ENCODE measurements at places on chromosomes 5 and 9.

DNA sequence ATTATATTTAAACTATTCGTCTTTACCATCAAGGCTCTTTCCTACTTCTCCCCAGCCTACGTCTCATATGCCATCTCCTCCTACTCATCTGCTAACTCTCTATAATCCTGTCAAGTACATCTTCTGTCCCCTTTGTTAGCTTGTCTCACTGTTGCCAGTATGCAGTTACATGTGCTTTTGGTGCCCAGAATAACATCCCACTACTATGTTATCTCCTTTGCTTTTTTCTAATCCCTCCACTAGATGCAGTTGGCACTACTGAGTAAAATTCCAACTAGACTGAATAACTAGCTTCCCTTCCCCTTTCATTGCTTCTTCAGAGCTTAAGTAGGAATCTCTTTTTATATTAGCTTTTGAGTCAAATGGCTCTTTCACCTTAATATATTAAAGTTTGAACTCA lies 3.0 kb upstream of the ARRDC3 start:
- DNase-seq: no peak

GRCh38 chr5:35384658-35385057 lies 154.4 kb upstream of the PRLR start:
- no peak for DNase-seq

DNA sequence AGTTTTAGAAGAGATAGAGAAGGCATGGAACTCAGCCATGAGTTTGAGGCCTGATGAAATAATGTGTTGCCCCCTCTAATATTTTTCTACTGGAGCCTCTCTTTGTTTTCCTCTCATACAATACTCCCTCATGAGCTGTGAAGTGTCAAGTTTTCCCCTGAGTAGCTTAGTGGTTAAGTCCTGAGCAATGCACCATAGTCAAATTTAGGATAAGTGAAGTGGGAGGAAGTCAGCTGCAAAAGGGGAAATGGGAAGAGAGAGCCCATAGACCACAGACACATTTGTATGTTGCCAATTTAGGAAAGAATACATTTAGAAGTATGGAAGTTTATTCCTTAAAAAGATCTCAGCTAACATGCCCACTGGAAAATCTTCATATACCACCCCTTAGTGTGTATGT lies 171.5 kb upstream of the NREP start:
- no peak for DNase-seq

DNA sequence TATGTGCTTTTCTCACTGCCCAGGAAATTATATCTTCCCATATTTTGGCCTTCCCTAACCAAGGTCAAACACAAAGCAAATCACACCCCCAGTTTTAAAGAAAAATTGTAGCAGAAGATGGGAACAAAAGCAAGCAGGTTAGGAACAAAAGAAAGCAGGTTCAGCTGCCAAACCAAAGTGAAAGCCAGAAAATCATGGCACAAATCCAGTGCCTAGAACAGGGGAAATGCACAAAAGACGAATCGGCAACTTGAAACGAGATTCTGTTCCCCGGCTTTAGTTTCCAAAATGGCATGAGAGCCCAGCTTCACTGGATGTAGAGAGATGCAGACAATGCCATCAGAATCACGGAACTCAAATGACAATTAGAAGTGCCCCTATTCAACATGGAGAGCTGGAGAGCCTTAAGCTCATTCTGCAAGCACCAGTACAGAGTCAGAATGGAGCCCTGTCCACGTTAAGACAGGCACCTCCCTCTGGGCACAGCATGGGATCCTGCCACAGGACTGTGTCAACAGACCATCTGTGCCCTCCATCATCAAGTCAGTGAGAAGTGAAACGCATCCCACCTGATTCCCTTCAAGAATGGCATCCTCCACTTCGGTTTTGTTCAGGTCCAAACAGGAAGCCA lies 13.8 kb downstream of the DNAH5 start:
- no peak for DNase-seq

GRCh38 chr5:72586788-72587530 lies 79.7 kb upstream of the ZNF366 start:
- DNase-seq: no peak

GRCh38 chr9:37325778-37326177 lies 96.7 kb upstream of the GRHPR start:
- DNase-seq: no peak

DNA sequence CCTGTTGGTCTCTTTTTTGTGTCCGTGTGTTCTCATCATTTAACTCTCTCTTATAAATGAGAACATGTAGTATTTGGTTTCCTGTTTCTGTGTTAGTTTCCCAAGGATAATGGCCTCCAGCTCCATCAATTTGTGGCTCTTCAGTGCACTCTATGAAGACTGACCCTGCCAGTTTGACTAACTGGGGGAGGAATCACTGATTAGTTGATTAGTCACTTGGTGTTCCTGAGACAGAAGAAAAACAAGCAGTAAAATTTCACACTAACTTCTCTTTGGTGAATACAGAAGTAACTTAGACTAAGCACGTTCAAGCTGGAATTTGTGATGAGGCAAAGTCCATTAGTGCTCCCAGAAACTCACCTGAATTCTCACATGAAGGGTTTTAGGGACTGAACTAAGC lies 495.8 kb upstream of the RORB start:
- DNase-seq: no peak

DNA sequence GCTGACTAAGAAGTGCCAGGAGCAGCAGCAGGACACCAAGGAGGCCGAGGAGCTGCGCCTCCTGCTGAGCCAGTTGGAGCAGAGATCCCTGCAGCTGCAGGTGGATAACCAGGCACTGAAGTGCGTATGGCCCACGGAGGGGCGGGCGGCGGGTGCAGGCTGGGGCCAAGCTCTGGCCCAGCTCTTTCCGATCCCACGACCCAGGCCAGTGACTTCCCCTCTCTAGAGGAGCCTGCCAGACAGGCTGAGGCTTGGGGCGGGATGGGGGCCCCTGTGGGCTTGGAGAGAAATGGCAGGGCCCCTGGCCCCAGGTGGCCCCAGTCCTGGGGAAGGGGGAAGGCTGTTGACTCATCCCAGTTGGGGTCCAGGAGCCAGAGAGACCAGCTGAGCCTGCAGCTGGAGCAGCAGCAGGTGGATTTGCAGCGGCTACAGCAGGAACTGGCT lies 3.6 kb downstream of the PTRH1 start:
- no peak for DNase-seq
